Tibial nerve (tissue), 4 donors: ENCODE measurements at places on chromosomes 11 and 22. TPM values are rescaled to one million over a fixed set of nuclear protein-coding genes. Genes with fewer than 3 reads are reported as not detected.

Gene TMEM86A
- total RNA-seq: 5.4 TPM

Gene OR51B4
- total RNA-seq: 1.5 TPM

DNA sequence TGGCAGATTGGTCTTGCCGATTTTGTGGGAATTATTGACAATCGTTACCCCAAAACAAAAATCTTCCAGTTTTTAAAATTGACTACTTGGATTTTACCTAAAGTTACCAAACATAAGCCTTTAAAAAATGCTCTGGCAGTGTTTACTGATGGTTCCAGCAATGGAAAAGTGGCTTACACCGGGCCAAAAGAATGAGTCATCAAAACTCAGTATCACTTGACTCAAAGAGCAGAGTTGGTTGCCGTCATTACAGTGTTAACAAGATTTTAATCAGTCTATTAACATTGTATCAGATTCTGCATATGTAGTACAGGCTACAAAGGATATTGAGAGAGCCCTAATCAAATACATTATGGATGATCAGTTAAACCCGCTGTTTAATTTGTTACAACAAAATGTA is 37.2 kb downstream of the IGLL1 start:
- H3K4me1 ChIP-seq: peaks cover 12% of the 10 kb centered on the region
- H3K27ac ChIP-seq: no peak overlapping the region
- no peak overlapping the region for H3K4me3 ChIP-seq
- no peaks in the 10 kb centered on the region for H3K27me3 ChIP-seq
- no peak for DNase-seq

GRCh38 chr11:12274558-12275197 is 102.7 kb upstream of the PARVA start:
- no peaks in the 10 kb centered on the region for H3K36me3 ChIP-seq
- DNase-seq: no peak
- H3K27ac ChIP-seq: no peak overlapping the region
- H3K4me1 ChIP-seq: no peaks in the 10 kb centered on the region
- H3K4me3 ChIP-seq: no peak overlapping the region

DNA sequence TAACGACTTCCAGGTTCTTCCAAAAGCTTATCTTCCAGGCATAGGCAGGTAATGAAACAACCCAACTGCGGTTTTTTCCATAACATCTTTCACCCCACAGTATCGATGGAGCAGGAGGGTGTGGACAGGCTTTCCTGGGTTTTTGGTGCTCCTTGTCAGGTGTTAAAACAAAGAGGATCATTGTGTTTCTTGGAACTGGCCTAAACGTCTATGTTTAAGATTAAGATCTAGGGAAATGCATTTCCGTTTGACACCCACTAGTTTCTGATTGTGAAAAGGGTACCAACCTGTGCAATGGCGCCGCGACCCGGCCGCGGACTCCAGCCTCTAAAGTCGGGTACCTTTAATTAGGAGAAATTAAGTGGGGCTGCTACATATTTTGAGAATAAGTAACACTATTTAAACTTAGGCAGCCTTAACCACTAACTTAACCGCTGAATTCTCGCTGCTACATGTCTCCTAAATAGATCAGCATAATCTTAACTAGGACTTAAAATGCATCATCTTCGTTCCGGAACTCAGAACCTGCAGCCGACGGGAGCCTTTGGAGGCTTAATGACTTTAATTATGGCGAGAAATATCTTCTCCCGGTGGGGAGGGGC is 31.5 kb downstream of the C22orf31 start:
- peak overlapping the region; percentile 92 for H3K27ac ChIP-seq
- peak overlapping the region; percentile 39 for H3K4me3 ChIP-seq
- no peaks in the 10 kb centered on the region for H3K36me3 ChIP-seq
- no peaks in the 10 kb centered on the region for H3K27me3 ChIP-seq
- no peak for DNase-seq
- H3K4me1 ChIP-seq: peaks cover 27% of the 10 kb centered on the region

GRCh38 chr11:56453521-56453920 is 19.6 kb downstream of the OR5M3 start:
- H3K27me3 ChIP-seq: no peaks in the 10 kb centered on the region
- no peaks in the 10 kb centered on the region for H3K36me3 ChIP-seq
- no peak overlapping the region for H3K27ac ChIP-seq
- H3K4me1 ChIP-seq: no peaks in the 10 kb centered on the region
- no peak for DNase-seq

DNA sequence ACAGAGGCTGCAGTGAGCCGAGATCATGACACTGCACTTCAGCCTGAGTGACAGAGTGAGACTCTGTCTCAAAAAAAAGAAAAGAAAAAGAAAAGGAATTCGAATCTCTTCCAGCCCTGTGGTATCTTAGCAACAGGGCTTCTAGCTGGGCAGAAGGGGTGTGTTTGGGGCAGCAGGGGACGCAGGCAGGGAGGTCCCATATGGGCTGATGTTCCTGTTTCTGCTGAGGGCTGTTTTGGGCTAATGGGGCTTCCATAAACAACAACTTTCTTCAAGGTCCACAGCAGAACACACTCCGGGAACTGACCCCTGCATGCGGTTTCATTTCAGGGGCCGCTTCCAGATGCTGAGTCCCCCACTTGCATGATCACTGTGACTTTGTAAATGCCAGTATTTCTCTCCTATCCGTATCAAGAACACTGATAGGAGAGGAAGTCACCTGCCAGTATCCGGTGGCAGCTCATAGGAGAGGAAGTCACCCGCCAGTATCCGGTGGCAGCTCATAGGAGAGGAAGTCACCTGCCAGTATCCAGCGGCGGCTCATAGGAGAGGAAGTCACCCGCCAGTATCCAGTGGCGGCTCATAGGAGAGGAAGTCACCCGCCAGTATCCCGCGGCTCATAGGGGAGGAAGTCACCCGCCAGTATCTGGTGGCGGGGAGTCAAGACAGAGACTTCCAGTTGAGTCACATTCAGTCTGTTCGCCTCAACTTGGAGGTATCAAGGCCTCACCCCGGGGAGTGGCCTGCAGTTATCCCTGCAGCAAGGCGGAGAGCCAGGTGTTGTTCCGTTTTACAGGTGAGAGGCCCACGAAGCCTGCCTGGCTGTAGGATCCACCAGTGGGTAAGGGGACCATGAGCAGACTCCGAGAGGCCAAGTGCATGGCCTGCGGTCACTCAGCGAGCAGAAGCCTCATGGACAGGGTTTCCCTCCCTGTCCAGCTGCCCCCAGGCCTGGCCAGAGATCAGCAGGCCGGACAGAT is 8.3 kb upstream of the FGF19 start:
- H3K27ac ChIP-seq: no peak overlapping the region
- no peaks in the 10 kb centered on the region for H3K4me1 ChIP-seq
- DNase-seq: no peak
- H3K36me3 ChIP-seq: no peaks in the 10 kb centered on the region

- H3K4me3 ChIP-seq: no peak overlapping the region
- DNase-seq: no peak
- no peaks in the 10 kb centered on the region for H3K4me1 ChIP-seq
- H3K27me3 ChIP-seq: no peaks in the 10 kb centered on the region
- peaks cover 6% of the 10 kb centered on the region for H3K36me3 ChIP-seq
- no peak overlapping the region for H3K27ac ChIP-seq
These were observed 11.2 kb upstream of the BIRC3 start for GRCh38 chr11:102306048-102306597.
